ENCODE measurements at places on chromosomes 6 and 20.
A peak's percentile ranks its signal among the peaks of the same experiment; 100 is the strongest.

DNA sequence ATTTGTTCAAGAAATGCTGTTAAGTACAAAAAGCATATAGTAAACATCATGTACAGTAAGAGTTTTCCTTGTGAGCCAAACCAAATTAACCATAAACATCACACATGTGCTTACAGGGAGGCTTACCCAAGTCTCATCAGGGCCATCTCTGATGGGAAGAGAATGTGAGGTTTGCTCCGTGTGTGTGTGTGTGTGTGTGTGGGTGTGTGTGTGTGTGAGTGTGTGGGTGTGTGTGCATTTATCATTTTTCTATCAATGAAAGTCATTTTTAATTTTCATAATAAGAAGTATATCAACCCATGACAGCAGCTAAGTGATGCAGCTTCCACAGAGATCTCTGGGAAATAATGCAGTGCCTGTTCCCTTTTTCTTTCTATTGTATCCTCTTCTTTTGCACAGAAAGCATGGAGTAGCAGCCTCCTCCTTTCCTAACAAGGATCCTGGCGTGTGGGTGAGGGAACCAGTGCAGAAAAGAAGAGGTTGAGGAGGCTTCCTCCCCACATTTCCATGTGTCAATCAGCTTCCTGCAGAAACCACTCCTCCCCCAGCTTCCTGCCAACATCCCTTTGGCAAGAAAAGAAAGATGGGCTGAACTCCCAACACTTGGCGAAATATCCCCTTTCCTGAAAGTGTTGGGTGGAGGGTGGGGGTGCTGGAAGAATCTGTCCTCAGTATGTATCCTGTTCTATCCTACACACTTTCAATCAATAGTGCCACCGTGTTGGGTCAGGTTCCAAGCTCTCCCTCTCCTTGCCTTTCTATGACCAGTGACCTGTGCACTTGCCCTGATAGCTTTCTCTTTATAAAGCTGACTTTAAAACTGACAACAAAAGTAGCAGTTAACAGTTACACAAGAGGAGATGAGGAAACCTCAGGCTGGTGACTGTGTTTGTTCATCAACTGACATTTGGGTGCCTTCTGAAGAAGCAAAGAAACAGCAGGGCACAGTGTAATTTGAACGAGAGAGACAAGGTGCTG is 251.8 kb upstream of the CITED2 start:
- DNase-seq, result peak; percentile 82

DNA sequence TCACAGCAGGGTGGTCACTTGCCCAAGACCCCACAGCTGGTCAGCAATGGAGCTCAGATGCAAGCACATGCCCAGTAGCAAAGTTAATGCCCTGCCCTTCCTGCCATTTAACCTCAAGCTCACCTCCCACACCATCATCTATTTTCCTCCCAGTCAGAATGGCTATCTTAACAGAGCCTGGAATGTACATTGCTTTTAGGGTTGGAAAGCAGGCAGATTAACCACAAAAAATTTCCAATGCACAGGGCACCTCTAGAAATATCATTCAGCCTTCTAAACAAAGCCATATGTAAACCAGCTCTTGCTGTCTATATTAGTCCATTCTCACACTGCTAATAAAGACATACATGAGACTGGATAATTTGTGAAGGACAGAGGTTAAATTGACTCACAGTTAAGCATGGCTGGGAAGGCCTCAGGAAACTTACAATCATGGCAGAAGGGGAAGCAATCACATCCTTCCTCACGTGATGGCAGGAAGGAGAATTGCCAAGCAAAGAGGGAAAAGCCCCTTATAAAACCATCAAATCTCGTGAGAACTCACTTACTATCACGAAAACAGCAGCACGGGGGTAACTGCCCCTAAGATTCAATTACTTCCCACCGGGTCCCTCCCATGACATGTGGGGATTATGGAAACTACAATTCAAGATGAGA is 106.9 kb downstream of the FYN start:
- DNase-seq, result no peak

DNA sequence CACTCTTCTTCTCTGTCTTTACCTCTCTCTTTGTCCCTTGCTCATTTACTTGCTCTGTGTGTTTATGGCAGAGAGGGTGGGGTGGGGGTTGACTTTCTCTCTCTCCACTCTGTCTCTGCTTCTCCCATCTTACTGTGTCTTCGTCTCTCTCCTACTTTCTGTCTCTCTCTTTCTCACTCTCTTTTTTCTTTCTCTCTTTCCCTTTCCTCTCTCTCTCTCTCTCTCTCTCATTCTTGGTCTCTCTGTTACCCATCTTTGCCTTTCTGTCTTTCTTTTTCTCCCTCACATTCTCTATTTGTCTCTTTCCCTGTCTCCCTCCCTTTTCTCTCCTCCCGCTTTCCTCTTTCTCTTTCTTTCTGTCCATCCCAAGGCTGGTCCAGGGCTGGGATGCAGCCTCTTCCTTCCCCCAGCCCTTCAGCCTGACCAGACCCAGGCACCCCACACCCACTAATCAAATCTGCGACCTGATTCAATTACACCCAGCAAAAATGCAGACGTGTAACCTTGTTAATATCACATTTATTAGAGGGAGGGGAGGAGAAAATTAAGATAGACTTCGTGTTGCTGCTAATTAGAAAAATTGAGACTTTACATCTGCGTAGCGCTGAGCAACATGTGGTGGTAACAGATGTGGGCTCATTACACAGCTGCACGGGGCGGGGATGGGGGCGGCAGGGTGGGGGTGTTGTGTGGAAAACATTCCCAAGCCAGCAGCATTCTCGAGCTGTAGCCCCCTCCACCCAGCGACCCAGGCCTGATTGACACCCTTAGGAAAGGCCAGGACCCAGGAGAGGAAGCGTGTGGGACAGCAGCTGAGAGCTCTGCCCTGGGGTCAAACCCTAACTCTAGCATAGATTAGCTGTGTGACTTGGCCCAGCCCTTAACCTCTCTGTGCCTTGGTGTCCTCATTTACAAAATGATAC is 124.9 kb upstream of the MAFB start:
- no peak for DNase-seq

GRCh38 chr20:49620364-49621240 is 52.7 kb upstream of the PTGIS start:
- peak; percentile 50 for DNase-seq

DNA sequence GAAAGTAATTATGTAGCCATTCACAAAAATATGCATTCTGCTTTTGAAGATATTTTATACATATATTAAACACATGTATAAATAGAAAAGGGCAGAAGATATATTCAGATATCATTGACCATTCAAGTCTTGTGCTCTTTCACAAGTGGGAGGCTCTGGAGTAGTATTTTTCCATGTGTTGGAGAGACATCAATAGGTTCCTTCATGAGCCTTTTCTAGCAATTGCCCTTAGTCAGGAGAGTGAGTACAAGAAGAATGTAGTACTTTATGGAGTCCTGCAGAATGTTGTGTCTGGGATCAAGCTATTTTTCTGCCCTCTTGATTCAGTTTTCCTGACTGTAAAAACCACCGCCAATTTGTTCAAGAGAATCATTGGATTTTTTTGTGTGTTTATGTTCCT is 117.9 kb downstream of the LRRC1 start:
- no peak for DNase-seq

GRCh38 chr6:36099869-36100483 is 30.3 kb upstream of the MAPK13 start:
- DNase-seq, result no peak

- DNase-seq, result peak; percentile 48
These were observed 143.3 kb downstream of the PRL start for GRCh38 chr6:22153384-22154158.

DNA sequence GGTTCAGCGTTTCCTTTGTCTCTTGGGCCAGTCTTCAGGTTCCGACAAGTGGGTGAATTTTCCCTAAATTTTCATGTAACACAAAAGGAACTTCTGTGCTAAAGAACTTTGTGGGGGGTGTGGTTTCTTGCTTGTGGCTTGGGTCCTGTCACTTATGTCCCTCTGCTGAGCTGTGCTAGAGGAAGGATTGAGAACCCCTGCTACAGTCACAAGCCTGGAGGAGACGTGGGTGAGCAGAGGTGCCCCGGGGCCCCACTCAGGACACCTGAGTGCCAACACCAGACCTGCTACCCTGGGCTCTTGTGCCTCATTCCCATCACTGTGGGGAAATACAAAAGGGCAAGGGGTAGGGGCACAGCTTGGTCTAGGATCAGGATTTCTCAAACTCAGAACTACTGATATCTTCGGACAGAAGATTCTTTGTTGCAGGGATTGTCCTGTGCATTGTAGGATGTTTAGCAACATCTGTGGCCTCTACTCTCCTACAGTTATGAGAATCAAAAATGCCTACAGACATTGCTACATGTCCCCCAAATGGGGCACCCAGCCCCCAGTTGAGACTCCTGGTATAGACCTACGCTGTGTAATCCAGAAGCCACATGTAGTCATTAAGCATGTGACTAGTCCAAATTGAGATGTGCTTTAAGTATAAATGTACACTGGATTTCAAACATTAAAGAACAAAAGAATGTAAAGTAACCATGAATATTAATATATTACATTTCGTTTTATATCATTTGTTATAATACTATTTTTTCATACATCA is 128.7 kb downstream of the LY86 start:
- peak; percentile 39 for DNase-seq

DNA sequence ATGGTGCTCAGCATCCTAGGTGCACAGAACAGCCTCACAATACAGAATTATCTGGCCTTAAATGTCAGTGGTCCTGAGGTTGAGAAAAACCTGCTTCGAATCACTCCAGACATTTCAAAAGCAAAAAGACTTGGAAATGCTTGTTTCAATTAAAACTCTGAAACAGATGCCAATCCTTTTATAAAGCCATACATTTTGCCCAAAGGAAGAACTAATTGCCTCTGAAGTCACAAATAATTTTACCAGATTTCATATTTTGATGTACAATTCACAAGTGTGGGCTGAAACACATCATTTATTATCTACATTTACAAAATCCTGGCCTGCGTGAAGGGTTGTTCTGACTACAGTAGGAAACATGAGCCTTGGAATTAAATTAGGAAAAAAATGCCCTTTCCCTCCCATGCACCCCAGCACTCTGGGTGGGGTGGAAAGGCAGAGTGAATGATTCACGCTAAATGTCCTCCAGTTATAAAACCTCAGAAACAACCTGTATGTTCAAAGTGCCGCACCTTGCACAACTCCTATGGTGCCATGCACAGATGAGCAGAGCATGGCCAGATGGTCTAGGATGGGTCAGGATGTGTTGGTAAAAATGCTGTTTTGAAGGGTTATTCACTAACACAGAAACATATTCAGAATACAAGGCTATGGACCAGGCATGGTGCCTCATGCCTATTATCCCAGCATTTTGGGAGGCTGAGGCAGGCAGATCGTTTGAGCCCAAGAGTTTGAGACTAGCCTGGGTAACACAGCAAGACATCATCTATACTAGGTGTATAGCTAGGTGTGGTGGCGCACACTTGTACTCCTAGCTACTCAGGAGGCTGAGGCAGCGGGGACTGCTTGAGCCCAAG is 87.0 kb downstream of the ZMYND8 start:
- DNase-seq, result no peak

DNA sequence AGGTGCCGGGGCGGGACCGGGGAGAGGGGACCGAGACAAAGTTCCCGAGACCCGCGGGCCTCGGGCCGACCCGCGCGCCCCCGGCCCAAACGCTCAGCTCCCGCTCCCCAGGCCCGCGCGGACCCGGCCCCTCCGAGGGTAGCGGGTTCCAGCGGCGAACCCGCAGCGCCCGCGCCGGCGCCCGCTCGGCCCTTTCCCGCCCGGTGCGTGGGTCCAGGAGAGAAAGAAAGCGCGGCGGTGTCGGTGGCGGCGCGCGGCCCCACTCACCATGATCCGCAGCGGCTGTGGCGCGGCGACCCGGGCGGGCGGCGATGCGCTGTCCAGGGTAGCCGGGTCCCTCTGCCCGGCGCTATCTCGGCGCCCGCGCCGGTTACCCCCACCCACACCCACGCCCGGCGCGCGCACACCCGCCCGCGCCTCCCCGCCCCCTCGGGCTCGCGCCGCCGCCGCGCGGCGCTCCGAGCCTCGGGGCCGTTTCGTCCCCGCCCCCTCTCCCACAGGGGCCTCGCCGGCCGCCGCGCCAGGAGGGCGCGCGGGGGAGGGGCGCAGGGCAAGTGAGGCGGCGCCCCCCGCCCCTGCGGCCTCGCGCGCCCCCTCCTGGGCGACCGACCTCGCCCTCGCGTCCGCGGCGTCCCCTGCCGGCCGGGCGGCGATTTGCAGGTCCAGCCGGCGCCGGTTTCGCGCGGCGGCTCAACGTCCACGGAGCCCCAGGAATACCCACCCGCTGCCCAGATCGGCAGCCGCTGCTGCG is at the start of gene ELOVL2:
Gene ELOVL2 (minus strand): TSS at position 345 of the 751 bp plus-strand sequence. CDS start 75 bp downstream, at position 270.
- DNase-seq, result peak; percentile 37

- peak; percentile 67 for DNase-seq
These were observed 107.0 kb upstream of the FOXO3 start for GRCh38 chr6:108453601-108454185.

DNA sequence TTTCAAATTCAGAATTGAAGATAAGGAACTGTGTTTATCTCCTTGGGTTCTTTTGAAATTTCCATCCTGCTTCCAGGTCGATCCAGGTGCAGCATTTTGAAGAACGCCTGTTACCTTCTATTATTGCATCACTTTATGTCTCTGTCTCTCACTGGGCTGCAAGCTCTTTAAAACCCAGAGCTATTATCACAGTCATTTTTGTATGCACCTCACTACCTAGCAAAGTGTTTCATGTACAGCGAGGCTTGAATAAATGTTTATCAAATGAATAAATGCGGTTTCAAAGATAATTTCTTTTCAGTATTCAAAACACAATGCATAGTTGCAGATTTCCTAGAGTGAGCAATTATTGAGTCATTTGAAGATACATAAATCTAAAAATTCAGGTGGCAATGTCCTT is 34.2 kb downstream of the GFOD1 start:
- no peak for DNase-seq

DNA sequence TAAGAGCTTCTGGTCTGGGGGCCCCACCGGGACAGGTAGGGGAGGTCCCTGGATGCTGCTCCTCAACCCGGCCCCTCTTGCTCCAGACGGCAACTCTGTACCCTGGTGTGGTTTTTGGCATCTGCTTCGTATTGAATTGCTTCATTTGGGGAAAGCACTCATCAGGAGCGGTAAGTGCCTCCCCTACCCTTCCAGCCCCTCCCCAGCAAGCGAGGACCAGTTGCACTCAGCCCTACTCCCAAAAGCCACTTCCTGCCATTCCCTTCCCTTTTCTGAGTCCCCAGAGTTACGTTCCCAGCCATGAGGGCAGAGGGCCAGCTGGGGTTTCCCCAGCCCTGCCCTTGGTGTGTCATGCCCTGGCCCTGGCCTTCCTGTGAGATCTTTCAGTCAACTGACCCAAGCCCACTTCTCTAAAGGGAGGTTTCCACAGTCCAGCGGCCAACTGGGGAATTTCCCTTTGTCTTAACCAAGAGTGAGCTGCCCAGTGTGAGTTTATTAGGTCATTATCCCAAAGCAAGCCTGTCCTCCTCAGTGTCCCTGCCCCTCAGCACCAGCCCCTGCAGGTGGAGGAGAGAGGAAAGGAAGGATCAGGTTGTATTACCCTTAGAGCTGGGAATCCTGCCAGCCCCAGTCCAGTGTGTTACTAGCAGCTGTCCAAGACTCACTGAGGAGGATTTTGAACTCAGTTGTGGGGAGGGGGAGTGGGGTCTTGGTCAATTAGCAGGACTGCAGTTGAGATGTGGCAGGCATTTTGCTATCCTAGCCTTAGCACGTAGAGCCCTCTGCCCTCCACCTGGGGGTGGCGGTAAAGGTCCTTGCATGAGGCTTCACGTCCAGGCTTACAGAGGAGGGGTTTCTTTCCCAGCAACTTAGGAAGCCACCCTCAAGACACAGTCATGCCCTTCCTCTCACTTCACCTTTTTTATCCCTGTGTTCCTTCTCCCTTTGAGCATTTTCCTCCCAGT is 45.8 kb downstream of the TM9SF4 start:
- peak; percentile 99 for DNase-seq

All from suppressor macrophage (primary cell).